Activated CD4-positive, alpha-beta T cell treated with anti-CD3 and anti-CD28 coated beads, Interleukin-2, amount 10 ng/mL, durations not matched to agents 7 days and 5 days (primary cell): ENCODE measurements at places on chromosomes 4 and X. TPM values are rescaled to one million over a fixed set of nuclear protein-coding genes. Genes with fewer than 3 reads are reported as not detected.

DNA sequence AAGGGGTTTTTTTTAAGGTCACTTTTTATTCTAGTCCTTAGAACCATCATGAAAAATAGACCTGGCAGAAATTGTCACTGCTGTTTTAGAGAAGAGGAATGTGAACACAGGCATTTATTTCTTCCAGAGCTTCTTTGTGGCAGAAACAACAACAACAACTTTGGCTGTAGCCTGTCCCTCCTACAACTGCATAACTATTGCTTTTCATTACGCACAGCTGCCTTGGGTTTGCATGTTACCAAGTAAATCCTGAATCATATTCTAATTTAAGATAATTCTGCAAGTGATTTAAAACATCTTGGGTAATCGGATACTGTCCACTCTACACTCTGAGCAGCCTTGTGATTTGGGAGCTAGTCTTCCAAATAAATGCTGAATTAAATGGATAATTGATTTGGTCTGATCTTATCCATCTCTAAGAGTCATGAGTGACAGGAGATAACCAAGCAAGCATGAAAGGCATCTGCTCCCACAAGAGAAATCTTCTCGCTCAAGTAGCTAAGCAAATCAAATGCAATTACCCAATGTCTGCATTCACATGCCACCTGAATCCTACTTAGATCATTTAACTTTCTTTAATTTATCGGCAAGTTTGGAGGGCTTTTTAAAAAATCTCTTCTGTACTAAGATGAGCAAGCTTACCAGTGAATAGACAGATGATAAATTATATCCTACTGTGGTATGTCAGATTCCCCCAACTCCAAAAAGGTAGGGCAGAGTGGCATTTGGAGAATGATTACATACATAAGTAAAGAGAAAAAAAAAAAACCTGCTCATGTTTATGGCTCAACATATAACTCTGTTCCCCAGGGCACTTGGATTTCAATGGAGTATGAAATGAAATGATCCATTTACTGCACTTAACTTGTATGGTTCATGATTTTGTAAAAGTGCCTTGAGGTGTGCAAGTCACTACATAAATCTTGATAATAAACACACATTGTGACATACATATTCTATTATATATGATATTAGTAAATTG, 73.6 kb downstream of the EGF start:
- no peak for DNase-seq

The IQCM gene
- total RNA-seq = not detected

The PABPC4L gene
- total RNA-seq = not detected

The LIMCH1 gene
- total RNA-seq = not detected

GRCh38 chr4:54120518-54120917, 20.6 kb downstream of the GSX2 start:
- DNase-seq = no peak

DNA sequence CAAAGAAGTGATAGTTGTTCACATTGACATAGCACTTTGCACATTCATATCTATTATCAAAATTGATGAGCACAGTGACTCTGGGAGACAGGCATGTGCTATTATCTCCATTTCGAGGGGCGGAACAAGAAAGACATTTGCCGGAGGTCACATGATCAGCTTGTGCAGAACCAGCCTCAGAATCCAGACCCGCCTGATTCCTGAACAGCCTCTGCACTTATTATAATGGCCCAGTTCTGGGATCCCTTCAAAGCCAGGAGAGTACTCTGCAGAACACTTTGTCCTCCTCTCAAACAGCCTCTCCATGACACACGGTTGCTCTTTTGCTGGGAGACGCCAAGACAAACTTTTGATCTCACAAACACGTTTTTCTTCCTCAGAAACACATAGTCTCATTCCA, 48.4 kb downstream of the RWDD4 start:
- no peak for DNase-seq

GRCh38 chrX:9501362-9501761, 36.5 kb downstream of the TBL1X start:
- no peak for DNase-seq

DNA sequence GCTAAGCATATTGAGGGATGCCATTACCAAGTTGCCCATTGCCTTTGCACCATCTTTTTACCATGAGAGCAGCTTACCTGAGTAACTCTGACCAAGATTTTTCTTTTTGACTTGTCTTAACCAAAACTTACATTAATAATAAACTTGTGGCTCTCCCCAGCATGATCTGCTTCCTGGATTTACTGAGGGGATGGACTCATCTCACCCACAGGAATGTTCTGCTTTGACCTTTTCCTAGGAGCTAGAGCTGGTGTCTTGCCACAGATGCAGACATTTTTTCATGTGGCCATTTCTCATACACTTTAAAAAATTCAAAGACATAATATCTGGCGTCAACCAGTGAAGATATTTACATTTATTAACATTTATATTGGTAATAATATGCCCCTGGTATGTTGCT, 79.2 kb upstream of the EFHC2 start:
- DNase-seq = no peak

DNA sequence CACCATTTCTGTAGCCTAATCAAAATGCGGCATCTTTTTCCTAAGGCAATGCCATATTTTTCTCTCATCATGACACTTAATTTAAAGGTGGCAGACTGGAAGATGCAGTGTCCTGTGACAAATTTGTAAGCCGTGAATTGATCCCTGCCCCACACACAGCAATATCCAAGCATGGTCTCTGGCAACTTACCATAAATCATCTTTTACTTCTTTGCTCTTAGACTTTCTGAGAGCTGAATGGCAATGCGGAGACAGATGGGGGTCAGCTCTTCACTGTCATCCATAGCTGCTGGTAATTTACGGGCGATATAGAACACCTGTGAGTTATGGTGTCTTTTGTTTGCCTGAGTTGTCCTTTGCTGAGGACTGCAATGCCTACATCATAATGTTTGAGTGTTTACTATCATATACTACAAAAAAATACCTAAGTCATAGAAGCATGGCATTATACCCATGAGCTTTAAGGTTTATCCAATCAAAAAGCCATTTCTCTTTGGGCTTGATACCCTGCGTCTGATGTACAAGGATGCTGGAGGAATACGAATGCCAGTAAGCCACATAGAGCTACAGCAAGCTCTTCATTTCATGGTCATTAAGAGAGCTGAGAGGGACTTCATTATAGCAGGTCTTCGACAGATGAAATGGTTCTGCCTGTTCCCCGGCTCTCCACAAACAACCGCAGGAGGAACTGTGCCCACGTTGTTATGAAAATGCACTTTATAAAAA, 148.1 kb downstream of the TRIML1 start:
- no peak for DNase-seq

The STATH gene
- not detected for total RNA-seq

- no peak for DNase-seq
Measured at GRCh38 chrX:48992341-48992740, 9.7 kb downstream of the GRIPAP1 start.

The TBC1D9 gene
- 0.04 TPM for total RNA-seq

The MXRA5 gene
- not detected for total RNA-seq

- peak; percentile 9 for DNase-seq
Measured at GRCh38 chr4:168634276-168634802, 137.5 kb downstream of the PALLD start.

The ETDA gene
- total RNA-seq = not detected

The TEX13D gene
- not detected for total RNA-seq

DNA sequence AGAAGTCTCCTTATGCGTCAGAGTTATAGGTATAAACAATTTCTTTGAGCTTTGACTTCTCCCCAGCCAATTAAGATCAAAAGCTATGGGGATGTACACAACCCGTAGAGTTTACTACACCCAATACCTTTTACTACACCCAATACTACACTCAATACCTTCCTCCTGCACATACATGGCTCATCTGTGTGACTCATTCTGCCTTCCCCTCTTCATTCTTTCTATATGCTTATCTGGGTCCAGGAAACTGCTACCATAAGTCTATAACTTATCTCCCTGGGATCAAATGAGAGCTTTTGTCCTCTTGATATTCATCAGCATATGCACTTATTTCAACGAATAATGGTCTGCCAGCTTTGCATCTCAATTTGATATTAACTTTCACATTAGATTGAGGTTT, 28.2 kb downstream of the ANKRD50 start:
- no peak for DNase-seq

The DUSP9 gene
- not detected for total RNA-seq

GRCh38 chr4:58760737-58761136, 1650.6 kb upstream of the IGFBP7 start:
- DNase-seq = no peak
